ENCODE measurements at places on chromosomes 7 and 10.

DNA sequence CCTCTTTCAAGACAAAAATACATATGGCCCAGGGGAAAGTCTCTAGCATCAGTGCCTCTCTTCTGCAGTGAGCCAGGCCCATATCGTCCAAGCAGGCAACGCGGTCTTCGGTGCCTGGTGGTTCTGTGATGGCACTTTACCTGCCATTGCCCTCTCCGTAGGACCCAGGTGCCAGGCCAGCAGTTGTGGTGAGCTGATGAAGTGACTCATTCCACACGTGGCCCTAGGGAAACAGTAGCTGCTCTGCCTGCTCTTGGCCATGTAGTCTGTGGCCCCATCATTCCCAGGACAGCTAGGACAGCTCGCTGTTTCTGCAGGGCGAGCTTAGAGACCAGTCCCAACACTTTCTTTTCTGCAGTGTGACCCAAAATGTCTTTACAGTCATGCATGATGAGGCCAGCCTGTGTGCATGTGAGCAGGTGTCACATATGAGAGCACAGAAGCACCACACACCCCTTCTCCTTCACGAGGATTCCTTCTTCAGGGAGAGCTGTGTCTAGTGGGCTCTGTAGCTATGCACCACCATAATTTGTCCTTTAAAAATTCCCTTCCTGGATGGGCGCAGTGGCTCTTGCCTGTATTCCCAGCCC lies 39.0 kb downstream of the SVIL start:
- no peak for DNase-seq

DNA sequence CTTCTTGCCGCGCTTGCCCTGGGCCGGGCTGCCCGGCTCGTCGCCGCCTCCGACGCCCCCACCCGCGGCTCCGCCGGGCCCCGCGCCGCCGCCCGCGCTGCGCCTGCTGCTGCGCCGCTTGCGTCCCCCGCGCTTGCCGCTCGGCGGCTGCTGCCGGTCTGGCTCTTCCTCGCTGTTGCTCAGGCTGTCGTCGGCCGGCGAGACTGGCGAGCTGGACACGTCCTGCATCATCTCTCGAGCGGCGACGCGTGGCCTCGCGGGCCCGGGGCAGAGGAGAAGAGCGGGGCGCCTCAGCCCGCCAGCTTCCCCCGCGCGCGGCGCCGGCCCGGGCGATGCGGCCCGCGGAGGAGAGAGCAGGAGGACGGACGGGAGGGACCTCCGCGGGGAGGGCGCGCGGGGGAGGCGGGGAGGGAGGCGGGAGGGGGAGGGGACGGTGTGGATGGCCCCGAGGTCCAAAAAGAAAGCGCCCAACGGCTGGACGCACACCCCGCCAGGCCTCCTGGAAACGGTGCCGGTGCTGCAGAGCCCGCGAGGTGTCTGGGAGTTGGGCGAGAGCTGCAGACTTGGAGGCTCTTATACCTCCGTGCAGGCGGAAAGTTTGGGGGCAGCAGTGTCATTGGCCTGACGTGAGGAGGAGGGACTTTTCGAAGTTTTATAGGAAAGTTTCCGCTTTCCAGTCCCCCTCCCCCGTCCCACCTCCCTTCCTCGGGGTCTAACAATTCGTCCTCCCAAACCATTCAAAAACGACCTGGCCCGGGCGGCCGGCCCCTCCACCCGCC lies at the start of gene TWIST1:
TWIST1 (minus strand) TSS at position 546 of the 779 bp plus-strand sequence; CDS start at position 231, 315 bp downstream.
- DNase-seq: peak; percentile 38

- DNase-seq: no peak
Observed at GRCh38 chr10:71575934-71576801, 143.4 kb downstream of the C10orf105 start.

DNA sequence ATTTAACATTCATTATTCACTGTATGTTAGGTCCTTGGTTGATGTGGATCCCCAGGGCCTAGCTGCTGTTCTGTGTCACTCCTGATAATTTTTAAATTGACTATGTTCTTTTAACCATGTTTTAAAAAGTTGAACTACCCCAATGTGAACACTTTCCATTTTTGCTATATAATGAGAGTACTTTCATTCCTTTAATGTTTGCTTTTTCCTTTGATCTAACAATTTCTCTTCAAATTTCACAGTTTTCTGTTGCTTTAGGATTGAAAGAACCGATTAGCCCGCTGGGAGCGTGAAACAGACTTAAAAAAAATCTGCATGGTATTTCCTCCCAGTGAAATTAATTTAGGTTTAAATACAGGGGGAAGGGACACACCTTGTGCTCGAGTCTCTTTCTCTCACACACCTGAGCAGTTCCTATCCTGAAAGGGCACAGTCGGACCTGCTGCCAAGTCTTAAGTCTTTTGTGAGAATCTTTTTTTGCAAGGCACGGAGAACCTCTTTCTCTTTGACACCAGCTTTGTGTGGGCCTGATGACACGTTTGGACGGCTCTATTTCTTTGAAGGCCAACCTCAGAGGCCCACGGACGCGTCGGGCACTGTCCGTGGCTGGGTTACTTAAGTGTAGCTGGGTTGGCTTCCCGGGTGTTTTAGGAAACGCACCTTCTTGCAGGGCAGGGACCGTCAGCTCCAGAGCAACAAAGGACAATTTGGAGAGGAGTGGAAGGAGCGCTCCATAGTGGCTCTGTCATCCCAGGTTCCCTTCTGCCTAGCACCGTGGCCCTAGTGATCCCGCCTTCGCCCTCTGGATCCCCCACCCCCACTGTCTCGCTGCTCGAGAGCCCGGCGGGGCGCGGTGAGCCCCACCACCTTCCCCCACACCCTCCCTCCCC lies 1.0 kb upstream of the CHN2 start:
- DNase-seq: no peak

GRCh38 chr7:115578576-115578975 lies 452.0 kb downstream of the TFEC start:
- DNase-seq: no peak

DNA sequence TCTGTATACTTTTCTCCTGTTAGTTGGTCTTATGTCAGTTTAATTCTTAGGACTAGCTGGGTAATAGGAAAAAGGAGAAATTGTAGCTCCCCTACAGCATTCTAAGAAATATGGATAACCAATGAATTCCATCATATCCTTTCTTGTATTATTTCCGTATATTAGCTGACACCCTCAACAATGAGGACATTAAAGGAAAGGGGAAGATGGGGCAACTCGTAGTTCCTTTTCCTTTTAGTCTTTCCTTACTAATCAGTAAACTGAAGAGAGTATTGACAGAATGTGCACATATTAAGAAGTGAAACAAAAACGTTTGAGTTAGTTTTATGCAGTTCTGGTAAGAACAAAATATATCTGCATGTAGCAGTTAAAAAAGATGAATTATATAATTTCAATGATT lies 35.1 kb upstream of the C10orf67 start:
- DNase-seq: no peak

DNA sequence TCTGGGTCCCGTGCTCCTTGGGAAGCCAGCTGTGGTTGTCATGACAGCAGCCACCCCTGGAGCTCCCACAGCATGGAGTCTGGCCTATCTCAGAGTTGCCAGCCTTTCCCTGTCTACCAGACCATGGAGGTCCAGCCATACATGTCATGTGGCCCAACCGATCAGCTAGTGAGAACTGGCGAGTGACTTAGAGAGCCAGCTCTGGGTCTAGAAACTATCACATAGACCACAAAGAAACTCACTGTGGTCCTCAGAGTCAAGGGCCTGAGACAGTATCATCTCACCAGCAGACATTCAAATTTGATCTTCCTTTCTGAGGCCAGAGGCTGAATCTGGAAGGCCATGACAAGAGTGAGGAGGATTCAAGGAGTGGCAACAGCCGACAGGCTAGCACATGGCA lies 223.3 kb upstream of the GPR26 start:
- no peak for DNase-seq

DNA sequence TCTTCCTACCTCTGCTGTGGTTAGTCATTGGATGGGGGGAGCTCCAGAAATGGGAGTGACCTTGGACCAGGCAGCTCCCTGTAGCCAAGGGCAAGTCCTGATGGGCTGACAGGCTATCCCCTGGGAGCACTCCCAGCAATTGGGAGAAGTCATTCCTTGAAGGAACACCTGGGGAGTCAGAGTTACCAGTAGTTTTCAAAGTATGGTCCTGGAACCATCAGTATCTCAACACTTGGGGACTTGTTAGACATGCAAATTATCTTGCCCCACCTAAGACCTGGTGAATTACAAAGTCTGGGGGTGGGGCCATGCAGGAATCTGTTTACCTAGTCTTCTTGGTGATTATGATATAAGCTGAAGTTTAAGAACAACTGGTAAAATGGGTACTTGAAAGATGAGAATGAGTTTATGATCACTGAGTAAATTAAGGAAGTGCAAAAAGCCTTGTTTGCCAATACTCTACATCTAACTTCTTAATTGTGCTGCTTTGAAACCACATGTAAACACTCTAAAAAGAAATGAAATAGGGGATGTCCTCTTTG lies 287.3 kb upstream of the LRRN3 start:
- no peak for DNase-seq

GRCh38 chr7:1669954-1670893 lies at the start of gene ELFN1:
Gene ELFN1, plus strand, starts transcription at chr7:1670277. Its CDS starts 74,320 bp downstream, at chr7:1744597.
- no peak for DNase-seq

- DNase-seq: no peak
Observed at GRCh38 chr7:103499976-103500375, 54.0 kb upstream of the SLC26A5 start.

GRCh38 chr7:119228482-119228881 lies 1004.0 kb downstream of the ANKRD7 start:
- DNase-seq: no peak

DNA sequence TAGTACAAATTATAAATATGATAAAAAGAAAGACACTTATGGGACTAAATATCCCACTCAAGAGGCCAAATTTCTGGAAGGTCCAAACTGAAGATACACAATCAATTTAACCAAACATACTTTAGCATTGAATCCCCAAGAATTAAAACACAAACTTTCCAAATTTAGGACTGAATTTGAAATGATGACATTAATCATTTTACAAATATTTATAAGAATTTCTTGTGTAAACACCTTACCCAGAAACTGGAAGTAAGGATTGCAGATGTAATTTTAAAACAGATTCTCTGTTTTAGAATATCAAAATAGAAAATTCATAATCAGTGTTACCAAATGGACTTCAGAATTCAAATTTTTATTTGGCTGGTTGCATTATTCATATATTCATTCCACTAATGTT lies 588.2 kb upstream of the KCND2 start:
- no peak for DNase-seq

- no peak for DNase-seq
Observed at GRCh38 chr10:84493361-84493760, 165.0 kb downstream of the CCSER2 start.

GRCh38 chr10:6065406-6065805 lies 3.2 kb upstream of the IL2RA start:
- DNase-seq: no peak

DNA sequence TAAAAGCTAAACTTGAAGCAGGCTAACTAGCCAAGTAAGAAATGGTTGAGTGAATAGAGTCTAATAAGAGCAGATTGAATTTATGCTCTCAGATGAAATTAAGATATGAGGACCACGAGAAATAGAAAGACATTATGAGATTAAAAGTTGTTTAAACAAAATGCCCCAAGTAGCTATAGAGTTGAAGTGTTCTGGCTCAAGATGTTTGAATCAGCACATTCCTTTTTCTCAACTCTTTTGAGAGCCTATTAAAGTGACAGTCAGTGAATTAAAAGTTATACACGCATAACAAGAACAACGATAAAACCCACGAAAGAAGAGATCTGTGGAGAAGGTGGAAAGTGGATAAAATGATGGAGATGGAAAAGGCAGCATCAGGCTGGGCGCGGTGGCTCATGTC lies 322.2 kb upstream of the ANKRD30A start:
- no peak for DNase-seq

- no peak for DNase-seq
Observed at GRCh38 chr10:53702489-53702888, 929.9 kb upstream of the MBL2 start.

DNA sequence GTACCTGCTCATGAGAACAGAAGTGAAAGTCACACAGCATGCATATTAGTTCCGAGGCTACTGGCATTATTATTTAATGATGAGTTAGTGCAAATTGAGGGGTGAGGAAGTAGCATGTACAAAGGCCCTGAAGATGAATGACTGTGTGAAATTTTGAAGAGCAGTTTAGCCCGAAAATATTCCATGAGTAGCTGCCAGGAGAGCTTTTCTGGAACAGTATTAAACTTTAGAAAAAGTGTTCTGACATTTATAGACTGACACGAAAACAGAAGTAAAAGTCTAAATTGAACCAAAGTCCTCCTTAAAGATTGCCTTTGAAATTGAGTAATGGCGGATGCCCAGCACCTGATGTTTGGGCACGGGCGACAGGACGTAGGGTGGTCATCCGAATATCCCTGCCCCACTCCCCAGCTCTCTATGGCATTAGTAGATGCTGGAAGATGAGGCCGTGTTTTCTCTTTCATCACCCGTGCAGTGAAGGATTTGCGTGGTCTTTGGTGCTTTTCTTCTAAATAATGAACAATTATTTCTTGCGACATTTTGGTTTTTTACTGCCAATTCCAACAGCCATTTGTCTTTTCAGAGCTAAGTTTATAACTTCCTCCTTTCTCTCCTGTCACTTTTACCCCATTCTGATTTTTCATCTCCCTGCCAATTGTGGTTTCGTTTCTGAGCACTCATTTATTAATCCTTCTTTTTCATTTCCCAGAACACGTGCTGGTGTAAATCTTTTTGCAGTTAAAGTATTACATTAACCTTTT lies 192.6 kb downstream of the MGMT start:
- no peak for DNase-seq

DNA sequence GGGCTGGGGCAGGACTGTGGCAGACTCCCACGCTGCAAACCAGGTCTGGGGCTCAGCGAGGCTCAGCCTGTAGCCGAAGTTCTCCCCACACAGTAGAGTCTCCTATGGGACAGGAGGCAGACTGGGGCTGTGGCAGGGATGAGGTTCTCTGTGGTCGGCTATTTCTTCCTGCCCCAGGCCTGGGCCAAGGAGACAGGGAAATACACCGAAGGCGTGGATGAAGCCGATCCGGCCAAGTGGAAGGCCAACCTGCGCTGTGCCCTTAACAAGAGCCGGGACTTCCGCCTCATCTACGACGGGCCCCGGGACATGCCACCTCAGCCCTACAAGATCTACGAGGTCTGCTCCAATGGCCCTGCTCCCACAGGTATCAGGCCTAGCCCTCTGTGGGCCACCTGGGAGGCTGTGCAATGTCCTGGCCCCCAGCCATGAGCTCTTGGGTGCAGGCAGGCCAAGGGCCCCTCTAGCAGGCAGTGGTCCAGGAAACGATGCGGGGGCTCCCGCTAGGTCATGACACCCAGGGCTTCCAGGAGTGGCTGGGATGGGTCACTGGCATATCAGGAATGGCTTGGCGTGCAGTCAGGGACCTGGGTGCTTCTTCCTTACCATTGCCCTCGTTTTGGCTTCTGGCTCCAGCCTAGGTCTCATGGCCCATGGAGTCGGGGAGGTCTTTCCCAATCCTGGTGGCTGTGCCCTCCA lies 8.1 kb downstream of the IRF5 start:
- DNase-seq: no peak

- DNase-seq: no peak
Observed at GRCh38 chr7:50866343-50867033, 83.8 kb upstream of the GRB10 start.

Data from spinal cord (tissue), 10 donors.